ENCODE measurements at places on chromosomes 7 and 10.
A peak's percentile ranks its signal among the peaks of the same experiment; 100 is the strongest.

- DNase-seq, result no peak
Observed at GRCh38 chr7:39683216-39683845, 60.0 kb downstream of the RALA start.

DNA sequence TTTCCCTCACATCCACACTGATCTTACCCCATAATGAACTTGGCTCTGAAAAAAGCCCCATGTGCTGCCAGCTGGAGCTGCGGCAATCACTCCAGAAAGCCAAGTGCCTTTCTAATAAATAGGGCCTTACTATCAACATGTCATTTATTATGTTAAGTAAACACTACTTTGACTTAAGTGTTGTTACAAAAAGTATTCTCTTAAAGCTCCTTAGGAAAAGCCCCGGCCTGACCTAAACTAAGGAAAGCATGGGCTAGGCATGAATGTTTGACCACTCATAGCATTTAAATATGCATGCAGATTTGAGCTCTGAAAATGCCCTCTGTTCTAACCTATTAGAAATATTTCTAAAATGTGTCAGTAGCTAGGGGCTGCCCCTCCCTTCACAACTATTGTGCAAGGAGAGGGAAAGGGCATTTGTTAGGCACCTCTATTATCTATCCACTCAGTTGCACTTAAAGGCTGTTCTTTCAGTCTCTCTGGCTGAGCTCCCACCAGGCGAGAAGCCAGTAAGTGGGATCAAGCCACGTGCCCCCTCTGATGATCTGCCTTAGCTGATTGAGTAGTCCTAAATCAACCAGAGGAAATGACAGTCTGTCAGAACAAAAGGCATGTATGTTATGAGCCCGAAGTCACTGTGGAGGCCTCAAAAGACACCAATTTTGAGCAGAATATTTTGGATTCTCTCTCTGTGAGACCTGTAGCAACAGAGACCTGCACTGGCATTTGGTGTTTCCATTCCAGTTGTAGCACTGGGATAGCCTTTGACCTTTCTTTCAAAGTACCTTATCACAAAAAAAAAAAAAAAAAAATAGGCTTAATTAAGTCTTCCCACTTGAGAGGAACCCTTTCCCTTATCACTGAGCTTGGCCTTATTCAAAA is 77.1 kb downstream of the ITGB8 start:
- no peak for DNase-seq

- DNase-seq, result no peak
Observed at GRCh38 chr7:117087639-117088396, 134.5 kb downstream of the ST7 start.

DNA sequence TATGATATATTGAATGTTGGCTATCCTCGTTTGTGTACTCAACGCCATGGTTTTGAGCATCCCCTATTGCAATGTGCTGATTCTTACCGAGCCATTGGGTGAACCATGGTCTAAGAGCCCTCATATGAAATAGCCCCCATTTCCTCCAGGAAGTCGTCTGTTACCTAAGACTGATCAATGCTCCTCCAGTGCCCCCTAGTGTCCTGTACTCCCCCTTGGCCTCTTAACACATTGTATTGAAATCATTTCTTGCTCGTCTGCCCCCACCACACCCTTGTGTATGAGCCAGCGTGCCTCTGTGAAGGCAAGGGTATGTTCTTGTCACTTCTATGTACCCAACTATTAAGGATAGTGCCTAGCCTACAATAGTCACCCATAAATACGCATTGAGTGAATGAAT is 11.2 kb upstream of the SLC35B4 start:
- DNase-seq, result peak; percentile 66

GRCh38 chr7:108824840-108825580 is 255.3 kb downstream of the DNAJB9 start:
- DNase-seq, result no peak

- no peak for DNase-seq
Observed at GRCh38 chr7:155181768-155182167, 111.6 kb downstream of the HTR5A start.

DNA sequence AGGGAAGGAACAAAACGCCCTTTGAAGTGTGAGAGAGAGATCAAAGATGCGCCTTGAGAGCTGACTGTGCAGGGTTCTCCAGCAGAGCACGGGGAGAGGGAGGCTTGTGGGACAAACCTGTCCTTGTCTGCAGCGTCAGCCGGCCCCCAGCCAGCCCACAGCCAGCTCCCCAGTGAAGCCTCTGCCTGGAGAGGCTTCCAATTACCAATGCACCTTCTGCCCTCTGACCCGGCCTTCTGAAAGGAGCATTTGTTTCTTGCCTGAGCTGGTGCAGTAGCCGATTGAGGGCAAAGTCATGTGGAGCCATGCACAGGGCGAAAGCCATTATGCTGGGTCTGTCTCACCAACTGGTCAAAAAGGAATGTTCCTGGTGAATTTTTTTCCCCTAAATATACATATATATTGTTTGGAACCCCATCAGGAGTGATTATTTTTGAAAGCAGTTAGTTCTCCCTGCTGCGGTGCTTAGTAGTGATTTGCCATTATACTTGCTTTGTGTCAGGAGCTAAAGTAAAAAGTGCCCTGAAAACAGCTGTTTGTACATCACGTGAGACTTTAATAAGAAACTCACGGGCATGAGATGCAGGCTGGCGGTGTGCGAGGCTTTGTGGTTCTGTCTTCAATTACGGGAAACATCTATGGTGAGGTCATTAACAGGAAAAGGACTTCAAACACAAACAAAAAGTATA is 268.6 kb downstream of the KLF6 start:
- DNase-seq, result no peak

- no peak for DNase-seq
Observed at GRCh38 chr7:104958371-104958865, 55.6 kb upstream of the KMT2E start.

- no peak for DNase-seq
Observed at GRCh38 chr10:121597504-121598262, 561 bp downstream of the FGFR2 start.

GRCh38 chr7:41745451-41745850 is 42.6 kb upstream of the INHBA start:
- no peak for DNase-seq

DNA sequence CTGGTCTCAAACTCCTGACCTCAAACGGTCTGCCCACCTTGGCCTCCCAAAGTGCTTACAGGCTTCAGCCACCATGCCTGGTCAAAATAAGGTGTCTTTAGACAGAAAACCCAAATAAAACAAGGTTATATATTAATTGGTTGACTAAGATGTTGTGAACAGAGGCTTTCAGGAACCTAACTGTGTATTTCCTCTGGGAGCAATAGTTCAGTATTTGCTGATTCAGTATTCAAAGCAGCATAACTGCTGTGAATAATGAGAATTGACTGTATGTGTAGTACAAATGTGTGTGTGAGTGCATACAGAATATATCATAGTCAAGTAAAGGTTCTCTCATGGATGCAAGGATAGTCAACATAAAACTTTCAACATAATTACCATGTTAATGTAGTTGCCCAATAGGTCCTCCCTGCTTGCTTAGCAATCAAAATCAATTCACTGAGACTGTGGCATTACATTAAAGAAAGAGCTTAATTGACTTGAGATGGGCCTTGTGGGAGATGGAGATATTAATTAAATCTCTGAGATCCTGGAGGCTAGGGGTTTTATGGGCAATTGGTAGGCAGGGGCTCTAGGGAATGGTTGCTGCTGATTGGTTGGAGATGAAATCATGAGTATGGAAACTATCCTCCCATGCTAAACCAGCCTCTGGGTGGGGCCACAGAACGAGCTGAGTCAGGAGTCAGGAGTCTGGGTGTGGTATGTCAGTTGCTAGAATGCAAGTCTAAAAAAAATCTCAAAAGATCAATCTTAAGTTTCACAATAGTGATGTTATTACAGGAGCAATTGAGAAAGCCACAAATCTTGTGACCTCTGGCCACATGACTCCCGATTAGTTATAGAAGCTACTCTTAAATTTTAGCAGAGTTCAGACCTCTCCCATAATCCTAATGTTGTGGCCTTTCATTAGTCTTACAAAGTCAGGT is 162.7 kb downstream of the AKR1D1 start:
- DNase-seq, result peak; percentile 78

DNA sequence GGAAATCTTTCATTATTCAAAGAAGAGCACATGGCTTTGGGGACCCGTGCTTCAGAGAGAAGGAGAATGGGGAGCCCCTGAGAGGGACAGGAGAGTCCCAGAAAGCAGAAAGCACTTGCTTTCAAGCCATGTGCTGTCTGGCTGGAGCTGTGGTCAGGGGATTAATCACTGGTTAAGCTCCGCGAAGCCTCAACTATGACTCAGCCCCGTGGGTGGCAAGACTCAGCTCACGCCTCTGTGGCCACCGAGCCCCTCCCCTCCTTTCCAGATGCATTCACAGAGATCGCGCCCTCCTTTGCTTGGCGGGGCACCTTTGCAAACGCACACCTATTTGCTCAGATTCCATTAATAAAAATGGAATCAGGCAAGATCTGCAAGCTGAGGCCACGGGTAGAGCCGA is 202.9 kb upstream of the TCERG1L start:
- no peak for DNase-seq

DNA sequence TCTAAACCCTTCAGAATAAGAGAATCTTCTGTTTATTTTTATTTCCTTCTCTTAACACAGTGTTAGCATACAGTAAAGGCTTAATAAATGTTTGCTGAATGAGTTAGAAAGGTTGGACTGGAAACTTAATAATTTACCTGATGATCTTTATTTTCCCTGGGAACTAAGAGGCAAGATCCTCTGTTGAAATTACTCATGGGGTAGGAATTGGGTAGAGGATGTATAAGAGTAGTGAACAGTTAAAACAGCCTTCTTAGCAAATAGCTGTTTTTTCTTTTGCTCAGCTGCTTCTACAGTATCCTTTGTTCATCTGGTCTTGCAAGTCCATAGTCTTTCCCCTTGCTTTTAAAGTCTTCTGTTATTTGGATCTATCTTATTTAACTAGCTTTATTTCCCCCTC is 80.0 kb downstream of the AKAP9 start:
- DNase-seq, result no peak
